ENCODE measurements at places on chromosomes 11 and 22. TPM values are rescaled to one million over a fixed set of nuclear protein-coding genes. Genes with fewer than 3 reads are reported as not detected.

Gene PRR33
- not detected for total RNA-seq

Gene AASDHPPT
- 40.5 TPM for total RNA-seq

Gene CCDC81
- total RNA-seq: 4.2 TPM

Gene OR10A2
- not detected for total RNA-seq

Gene C11orf42
- not detected for total RNA-seq

Gene OAF
- 26.0 TPM for total RNA-seq

Gene SBF2
- 74.3 TPM for total RNA-seq

Gene PLEKHA7
- total RNA-seq: 0.39 TPM

Gene C11orf91
- 0.17 TPM for total RNA-seq

Gene CNTF
- 1.8 TPM for total RNA-seq

Gene OPCML
- total RNA-seq: 0.65 TPM

Gene TBX10
- not detected for total RNA-seq

Gene CRYBB1
- total RNA-seq: not detected

Gene KRTAP5-11
- not detected for total RNA-seq

Gene ANGPTL5
- not detected for total RNA-seq

Gene LMO1
- not detected for total RNA-seq

Gene MS4A15
- not detected for total RNA-seq

Gene CPT1A
- total RNA-seq: 65.2 TPM

Gene CBX7
- 8.2 TPM for total RNA-seq

Gene MMP10
- total RNA-seq: 5.1 TPM

Gene THY1
- 89.7 TPM for total RNA-seq

Gene FOLR3
- 3.4 TPM for total RNA-seq

Gene GAL3ST1
- total RNA-seq: 0.23 TPM

Gene WEE1
- total RNA-seq: 28.5 TPM

Gene YPEL1
- 1.2 TPM for total RNA-seq

Gene ADAMTS8
- 0.07 TPM for total RNA-seq

Gene SRSF8
- total RNA-seq: 27.0 TPM

Gene POU2F3
- 0.03 TPM for total RNA-seq

Gene LARGE2
- total RNA-seq: not detected

Gene MPPED2
- 0.20 TPM for total RNA-seq

Gene ZNF214
- total RNA-seq: 2.7 TPM

Gene PDGFD
- total RNA-seq: 3.2 TPM

Gene ASRGL1
- 0.59 TPM for total RNA-seq

Gene MRGPRX4
- total RNA-seq: not detected

Gene KCNK4
- total RNA-seq: 0.20 TPM

Gene DCHS1
- total RNA-seq: 6.6 TPM

Gene OTOG
- not detected for total RNA-seq

Gene INS
- not detected for total RNA-seq

Gene TCN1
- total RNA-seq: not detected

Gene EXPH5
- total RNA-seq: 0.26 TPM

Gene CCDC116
- total RNA-seq: 0.20 TPM

Gene NLRP10
- total RNA-seq: 6.7 TPM

Gene RTCB
- 82.0 TPM for total RNA-seq

Gene MOGAT2
- total RNA-seq: not detected
